HFFc6 (cell line): ENCODE measurements at places on chromosomes 11 and 22.
A peak's percentile ranks its signal among the peaks of the same experiment; 100 is the strongest.

DNA sequence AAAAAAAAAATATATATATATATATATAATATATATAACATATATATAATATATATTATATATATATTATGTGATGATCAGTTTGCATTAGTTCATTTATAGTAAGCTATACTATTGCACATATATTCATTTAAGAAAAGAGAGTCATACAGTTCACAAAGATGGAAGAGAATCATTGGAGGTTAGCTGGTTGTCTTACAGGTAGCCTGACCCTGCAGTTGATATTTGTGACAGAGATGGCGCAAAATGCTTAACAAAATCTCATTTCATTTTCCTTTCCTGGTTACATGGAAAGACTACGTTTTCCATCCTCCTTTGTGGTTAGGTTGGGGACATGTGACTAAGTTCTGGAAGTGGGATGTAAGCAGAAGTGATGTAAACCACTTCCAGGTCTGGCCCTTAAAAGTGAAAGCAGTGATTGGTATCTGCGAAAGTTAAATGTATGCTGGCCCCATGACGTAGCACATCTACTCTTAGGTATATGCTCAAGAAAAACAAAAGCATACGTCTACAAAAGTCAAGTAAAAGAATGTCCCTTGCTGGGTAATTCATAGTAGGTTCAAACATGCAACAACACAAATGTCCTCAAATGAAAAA is 7.2 kb upstream of the TMEM135 start:
- DNase-seq: no peak

DNA sequence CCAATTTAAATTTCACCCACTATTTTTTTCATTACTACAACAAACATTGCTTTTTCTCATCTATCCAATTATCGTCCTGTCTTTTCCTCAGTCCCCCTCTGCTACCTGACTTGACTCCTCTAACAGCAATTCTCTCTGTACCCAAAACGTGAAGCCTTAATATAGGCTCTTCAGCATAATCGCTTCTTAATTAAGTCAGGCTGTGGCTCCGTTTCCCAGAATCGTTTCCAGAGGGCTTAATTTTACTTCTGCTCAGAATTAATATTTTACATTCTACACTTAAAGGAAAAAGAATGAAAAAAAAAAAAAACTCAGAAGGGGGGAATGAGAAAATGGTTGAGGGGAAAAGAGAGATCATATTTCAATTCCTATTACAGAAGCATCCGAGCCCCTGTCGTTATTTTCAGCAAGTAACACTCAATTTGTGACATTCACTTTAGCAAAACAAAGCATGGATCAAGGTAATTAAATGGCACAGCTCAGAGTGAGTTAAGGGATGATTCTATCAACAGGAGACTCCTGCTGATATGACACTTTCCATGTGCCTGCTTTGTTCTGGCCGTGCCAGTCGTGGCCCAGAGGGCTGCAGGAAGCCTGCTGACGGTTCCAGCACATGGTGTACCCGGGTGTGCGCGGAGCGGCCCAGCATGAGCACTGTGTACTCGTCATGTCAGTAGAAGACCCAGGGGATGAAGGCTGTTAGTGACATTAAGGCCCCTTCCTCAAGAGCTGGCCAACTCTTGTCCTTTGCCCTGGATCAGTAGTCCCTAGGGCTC is 272.5 kb downstream of the NTM start:
- no peak for DNase-seq

DNA sequence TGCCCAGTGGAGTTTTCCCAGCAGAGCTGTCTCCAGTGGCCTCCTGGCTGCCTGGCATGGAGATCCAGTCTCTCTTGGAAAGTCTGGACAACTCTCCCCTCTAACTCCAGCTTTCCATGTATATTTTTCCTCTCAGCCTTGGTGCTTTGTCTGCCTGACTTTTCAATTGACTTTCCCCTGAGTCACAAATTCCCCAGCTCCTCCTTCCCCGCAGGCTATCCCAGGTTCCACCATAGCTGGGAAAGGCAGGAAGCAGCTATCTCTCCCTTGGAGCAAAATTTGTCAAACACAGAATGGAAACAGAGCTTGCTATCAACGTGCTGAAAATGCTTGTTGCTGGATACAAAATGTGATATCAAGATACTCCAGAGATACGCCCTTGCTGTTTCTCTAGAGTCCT is 384.8 kb downstream of the TMEM135 start:
- peak; percentile 26 for DNase-seq

DNA sequence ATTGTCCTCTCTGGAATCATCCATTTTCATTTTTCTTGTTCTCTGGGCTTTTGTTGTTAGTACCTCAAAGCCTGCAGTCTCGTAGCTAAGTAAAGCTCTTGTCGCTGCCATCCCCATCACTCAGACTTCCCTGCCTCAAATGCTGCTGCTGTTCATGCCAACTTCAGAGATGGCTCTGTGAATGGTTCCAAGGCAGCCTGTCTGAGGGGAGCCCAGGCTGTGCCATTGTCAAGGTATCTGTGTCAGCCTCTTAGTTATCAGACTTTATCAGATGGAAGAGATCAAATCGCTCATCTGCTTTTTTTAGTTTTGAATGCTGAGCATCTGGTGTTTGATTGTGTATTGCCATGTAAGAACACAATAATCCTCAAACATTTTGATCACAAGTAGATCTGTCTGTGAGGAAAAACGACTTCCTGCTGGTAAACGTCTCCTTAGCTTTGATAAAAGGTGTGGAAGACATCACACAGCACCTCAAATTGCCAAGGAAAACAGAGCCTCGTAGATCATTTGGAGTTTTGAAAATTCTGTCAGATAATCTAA is 304.2 kb upstream of the ZC3H12C start:
- no peak for DNase-seq

- no peak for DNase-seq
These were observed 81.9 kb downstream of the PRR5L start for GRCh38 chr11:36377759-36378564.

- no peak for DNase-seq
These were observed 177.2 kb downstream of the SHANK2 start for GRCh38 chr11:71075116-71075720.

DNA sequence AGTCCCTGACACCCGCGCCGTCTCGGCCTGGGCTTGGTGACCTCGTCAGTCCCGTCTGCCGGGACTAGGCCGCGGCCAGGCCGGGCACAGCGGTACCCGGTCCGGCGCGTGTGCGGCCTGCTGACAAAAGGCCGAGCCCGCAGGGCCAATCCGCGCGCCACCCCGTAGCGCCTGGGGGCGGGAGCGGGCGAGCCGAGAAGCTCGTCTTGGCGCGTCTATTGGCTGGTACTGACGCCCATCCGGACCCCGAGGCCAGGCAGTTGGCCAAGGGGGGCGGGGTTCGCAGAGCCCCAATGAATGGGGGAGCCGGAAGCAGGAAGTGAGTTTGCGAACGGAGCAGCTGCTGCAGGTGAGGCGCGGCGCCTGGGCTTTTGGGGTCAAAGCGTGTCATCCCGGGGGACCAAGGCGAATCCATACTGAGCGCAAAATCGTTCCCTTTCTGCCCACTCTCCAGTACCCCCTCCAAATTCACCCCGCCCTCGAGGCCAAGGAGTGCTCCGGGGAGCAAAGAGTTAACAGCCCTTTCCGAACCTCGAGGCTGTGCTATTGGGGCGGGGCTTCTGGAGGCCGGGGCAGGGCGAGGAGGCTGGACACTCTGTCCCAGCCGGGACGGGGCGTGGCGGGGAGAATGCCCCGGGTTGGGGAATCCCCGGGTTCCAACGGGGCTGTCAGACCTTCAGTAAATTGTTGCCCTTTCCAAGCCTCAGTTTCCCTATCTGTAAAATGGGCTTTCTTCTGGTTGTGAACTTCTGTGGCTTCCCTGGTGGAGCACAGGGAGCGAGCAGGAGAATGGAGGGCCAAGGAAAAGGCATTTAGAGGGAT is at the start of gene DPP3:
TSS of gene DPP3 (plus strand) at position 318 of the 822 bp plus-strand sequence. CDS start 1,767 bp downstream, outside the sequence.
- DNase-seq: peak; percentile 97

- no peak for DNase-seq
These were observed 10.4 kb upstream of the RBM4 start for GRCh38 chr11:66628061-66628603.

GRCh38 chr22:17774206-17774925 is at the start of gene BID:
Gene BID (minus strand): TSS chr22:17774469. CDS start chr22:17750116, 24,353 bp downstream.
- DNase-seq: no peak

GRCh38 chr22:47552541-47553205 is 790.2 kb downstream of the TBC1D22A start:
- no peak for DNase-seq

- peak; percentile 80 for DNase-seq
These were observed 47.3 kb downstream of the NRXN2 start for GRCh38 chr11:64675450-64676260.

DNA sequence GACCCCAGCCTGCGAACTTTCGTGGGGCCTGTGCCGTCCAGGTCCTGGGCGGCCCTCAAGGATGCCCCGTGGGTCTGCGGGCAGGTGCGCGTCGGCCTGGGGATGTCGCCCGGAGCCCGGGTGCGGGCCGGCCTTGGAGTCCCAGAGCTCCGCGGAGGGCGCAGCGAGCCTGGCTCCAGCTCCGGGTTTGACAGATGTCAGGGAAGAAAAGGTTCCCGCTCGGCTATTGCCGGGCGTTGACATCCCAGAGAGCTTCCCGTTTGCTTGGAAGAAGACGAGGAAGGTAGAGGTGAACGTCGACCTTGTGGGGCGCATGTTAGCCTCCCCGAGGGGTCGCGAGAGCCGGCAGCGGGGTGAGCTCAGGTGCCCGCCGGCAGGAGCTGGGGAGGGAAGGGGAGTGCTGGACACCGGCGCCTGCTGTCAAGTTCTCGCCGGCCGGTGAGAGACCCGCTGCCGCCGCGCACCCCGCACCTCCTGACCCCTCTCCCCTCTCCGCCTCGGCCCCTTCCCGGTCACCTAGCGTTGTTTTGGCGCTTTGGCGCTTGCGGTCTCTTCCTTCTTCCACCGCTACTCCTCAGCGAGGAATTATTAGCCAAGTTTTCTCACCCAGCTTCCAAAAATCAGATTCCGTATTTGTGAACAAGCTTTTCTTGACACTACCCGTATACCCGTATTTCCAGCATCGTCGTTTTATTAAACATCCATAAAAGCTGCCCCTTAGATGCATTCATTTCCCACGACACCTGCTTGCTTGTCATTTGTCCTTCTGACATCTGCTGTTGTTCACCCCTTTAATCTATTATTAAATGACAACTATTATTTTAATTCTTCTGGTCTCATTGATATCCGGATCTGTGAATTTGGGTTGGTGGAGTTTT is 1.3 kb downstream of the BMAL1 start:
- DNase-seq: no peak

GRCh38 chr22:32499666-32500065 is 25.1 kb downstream of the FBXO7 start:
- no peak for DNase-seq

DNA sequence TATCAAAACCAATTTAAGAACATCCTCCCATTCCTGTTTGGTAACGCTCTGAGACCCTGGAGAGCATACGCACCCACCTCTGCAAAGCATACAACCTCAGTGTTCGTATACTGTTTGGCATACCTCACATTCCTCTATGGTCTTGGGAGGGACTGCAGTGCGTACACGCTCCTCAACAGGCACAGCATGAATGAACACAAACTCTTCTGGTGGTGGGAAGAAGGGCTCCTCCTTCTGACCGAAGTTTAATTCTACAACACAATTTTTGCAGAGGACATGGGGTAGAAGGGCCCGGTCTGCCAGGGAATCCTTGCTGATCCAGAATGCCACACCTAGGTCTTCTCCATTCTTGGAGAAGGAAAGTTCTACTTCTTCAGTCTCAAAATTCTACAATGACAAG is 5.3 kb downstream of the HNRNPUL2 start:
- no peak for DNase-seq

GRCh38 chr22:17429516-17429915 is 60.3 kb downstream of the CECR2 start:
- no peak for DNase-seq

GRCh38 chr22:37741312-37741795 is 44.5 kb downstream of the TRIOBP start:
- peak; percentile 83 for DNase-seq

- no peak for DNase-seq
These were observed 61.7 kb downstream of the CSNK2A3 start for GRCh38 chr11:11291041-11292015.

DNA sequence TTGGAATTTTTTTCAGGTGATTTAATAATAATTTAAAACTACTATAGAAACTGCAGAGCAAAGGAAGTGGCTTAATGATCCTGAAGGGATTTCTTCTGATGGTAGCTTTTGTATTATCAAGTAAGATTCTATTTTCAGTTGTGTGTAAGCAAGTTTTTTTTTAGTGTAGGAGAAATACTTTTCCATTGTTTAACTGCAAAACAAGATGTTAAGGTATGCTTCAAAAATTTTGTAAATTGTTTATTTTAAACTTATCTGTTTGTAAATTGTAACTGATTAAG is 3.4 kb downstream of the MALAT1 start:
- no peak for DNase-seq

DNA sequence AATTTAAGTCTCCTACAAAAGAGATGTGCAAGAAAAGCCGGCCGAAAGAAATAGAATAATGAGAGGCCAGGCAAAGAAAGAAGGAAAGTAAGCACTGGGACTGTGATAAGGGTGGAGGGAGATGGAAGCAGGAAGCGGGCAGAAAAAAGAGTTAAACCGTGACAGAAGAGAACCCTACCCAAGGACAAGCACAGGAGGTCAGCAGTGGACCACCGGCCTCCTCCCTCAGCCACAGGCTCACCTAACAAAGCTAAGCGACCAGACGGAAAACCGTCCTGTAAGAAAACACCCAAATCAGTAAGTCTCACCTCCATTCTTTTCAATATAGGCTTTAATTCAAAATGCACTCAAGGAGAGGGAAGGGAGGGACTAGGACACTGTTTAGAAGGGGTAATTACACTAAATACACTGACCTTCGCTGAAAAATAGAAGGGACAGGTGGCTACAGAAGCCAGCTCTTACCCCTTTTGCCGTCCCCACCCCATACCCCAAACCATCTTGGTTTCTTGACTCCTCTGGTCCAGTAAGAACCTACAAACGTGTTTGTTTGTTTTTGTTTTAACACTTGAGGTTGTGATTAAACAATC is 1.9 kb downstream of the FAM181B start:
- DNase-seq: no peak

DNA sequence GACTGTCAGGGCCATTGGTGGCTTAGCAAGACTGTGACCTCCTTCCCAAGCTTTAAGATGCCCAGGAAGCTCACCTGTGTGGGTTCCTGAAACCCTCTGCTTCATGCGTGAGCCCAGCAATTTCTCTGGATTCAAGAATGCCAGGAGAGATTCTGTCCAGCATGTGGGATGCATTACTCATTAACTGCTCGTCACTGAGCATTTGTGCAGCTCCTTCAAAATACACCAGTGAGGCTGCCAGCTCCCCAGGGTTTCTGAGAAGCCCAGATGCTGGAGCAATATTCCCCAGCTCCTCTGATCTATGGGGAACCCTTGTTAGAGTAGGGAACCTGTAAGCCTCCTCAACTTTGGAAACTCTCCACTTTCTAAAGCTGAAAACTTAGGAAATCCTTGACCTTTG is 126.5 kb downstream of the CHST1 start:
- no peak for DNase-seq

DNA sequence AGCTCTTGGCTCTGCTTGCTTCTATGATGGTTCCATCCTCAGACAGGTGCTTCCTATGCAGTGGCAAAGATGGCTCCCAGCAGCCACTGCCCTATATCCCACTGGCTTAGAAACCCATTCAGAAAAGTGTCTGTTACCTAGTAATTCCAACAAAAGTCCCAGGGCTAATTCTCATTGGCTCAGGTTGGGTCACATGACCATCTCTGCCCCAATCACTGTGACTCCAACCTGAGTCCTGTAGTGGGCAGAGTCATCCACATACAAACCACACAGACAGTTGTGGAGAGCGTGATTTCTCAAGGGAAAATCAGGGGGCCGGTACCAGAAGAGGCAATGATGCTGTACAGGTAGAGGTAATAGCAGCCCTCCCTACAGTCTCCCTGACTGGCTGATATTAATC is 67.5 kb downstream of the LHFPL7 start:
- DNase-seq: no peak
